Osteocyte (in vitro differentiated cells): ENCODE measurements at places on chromosomes 7 and 10. TPM values are rescaled to one million over a fixed set of nuclear protein-coding genes. Genes with fewer than 3 reads are reported as not detected.

Gene HOXA9
- total RNA-seq, result not detected in 2 replicates

Gene ARHGAP21
- total RNA-seq, result 160 and 170 TPM in 2 replicates

Gene EBF3
- 0.59 and 0.63 TPM in 2 replicates for total RNA-seq

Gene EDRF1
- 21.6 and 23.2 TPM in 2 replicates for total RNA-seq

Gene LBX1
- not detected in 2 replicates for total RNA-seq

Gene CPA2
- total RNA-seq, result not detected in 2 replicates

Gene ZNF655
- total RNA-seq, result 62.8 and 64.2 TPM in 2 replicates

Gene AKR1C4
- total RNA-seq, result not detected in 2 replicates

- H3K4me3 ChIP-seq, result no peak overlapping the region
- H3K36me3 ChIP-seq, result no peaks in the 10 kb centered on the region
- no peak overlapping the region for H3K27ac ChIP-seq
- DNase-seq, result no peak
These were observed 5.0 kb upstream of the TASOR2 start for GRCh38 chr10:5679606-5680005.

GRCh38 chr7:13188236-13188805, 500.9 kb downstream of the ARL4A start:
- no peak overlapping the region for H3K4me3 ChIP-seq
- no peak for DNase-seq

- no peak overlapping the region for H3K4me3 ChIP-seq
- DNase-seq, result no peak
- H3K36me3 ChIP-seq, result no peaks in the 10 kb centered on the region
- no peaks in the 10 kb centered on the region for H3K4me1 ChIP-seq
These were observed 1177.4 kb downstream of the SORCS1 start for GRCh38 chr10:105986912-105987635.

DNA sequence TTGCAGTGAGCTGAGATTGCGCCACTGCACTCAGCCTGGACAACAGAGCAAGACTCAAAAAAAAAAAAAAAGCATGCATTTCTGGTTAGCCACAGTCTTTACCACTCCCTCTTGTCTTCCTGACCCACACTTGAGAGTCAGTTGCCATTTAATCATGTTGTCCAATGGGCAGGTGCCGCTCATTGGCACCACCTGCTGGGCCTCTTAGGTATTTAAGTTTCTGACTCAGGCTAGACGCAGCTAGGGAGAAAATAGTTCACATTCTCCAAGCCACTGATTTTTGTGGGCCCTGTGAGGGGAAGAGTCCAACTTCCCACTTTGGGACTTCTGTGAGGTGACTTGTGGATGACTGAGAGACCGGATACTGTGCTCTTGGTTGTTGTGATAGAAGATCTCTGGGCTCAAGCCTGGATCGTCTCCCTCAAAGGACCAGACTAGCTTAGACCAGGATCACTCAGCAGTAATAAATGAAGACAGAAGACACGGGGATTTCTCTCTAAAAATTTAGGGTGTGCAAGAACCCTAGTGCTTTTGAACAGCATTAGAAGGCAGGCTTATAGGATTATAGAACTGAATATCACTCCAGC, 26.8 kb upstream of the SORCS3 start:
- no peaks in the 10 kb centered on the region for H3K27me3 ChIP-seq
- no peaks in the 10 kb centered on the region for H3K36me3 ChIP-seq
- H3K4me1 ChIP-seq, result no peaks in the 10 kb centered on the region
- no peak overlapping the region for H3K4me3 ChIP-seq
- no peak overlapping the region for H3K27ac ChIP-seq

DNA sequence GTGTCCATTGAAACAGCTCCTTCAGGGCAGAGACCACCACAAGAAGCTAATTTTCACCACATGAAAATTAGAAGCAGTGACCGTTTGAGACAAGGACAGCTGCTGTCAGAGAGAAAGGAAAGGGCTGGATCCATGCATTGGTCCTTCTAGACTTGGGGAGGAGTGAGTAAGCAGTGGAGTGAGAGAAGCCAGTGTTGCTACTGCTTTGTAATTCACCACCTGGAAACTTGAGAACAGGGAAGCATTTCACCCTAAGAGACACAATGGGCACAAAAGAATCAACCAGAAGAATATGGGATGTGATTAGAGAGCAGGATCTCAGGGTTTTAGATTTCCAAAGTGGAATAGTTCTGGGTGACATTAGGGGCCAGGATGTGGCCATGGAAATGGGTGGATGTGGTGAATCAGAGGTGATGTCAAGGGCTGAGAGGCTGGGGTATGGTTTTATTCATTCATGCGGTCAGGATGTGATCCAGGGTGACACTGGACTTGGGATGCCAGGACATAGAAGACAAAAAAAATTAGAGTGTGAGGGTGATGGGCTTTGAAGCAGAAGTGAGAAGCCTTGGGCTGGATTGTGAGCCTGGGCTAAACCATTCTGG, 61.6 kb downstream of the DENND11 start:
- H3K27ac ChIP-seq, result no peak overlapping the region
- H3K4me3 ChIP-seq, result no peak overlapping the region
- H3K4me1 ChIP-seq, result no peaks in the 10 kb centered on the region
- no peak for DNase-seq
- H3K36me3 ChIP-seq, result peaks cover 15% of the 10 kb centered on the region

- peaks cover 5% of the 10 kb centered on the region for H3K4me1 ChIP-seq
- H3K4me3 ChIP-seq, result no peak overlapping the region
- no peak overlapping the region for H3K27ac ChIP-seq
- no peak for DNase-seq
These were observed 47.5 kb upstream of the EN2 start for GRCh38 chr7:155410431-155410830.

- no peak for DNase-seq
- H3K27me3 ChIP-seq, result peaks cover 2% of the 10 kb centered on the region
- H3K27ac ChIP-seq, result no peak overlapping the region
- peaks cover 4% of the 10 kb centered on the region for H3K4me1 ChIP-seq
- H3K4me3 ChIP-seq, result no peak overlapping the region
These were observed 41.4 kb downstream of the LRRC20 start for GRCh38 chr10:70341016-70341415.

DNA sequence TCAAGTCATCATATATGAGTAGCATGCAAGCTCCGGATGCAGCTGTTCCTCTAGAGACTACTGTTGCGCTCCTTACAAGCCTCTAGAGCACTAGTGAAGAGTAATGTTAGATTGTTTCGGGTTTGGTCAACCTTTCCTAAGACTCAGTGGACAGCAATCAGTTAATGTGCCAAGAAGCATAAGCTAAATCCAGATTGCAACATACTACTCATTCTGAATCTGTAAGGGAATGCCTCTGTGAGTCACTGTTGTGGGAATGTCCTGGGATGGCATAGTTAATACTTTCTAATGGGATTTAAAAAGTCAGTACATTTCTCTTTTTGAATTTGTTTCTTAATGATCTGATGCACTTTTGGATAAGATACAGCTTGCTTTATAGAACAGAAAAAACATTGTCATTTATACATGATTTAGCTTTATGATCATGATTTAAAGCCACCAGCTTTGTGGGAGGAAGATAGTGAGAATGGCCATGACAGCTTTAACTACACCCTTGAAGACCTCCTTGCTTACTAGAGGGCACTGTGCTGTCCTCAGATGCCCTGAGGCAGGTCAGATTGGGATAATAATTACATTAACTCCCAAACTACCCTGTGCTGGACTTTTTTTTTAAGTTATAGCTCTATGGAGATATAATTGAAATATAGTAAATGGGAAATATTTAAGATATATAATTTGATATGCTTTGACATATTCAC, 138.4 kb downstream of the SDK1 start:
- no peak for DNase-seq
- peak overlapping the region; percentile 81 for H3K27ac ChIP-seq
- H3K36me3 ChIP-seq, result no peaks in the 10 kb centered on the region

- H3K27me3 ChIP-seq, result no peaks in the 10 kb centered on the region
- H3K36me3 ChIP-seq, result no peaks in the 10 kb centered on the region
- H3K4me3 ChIP-seq, result peak overlapping the region; percentile 91
These were observed 815 bp downstream of the CCSER2 start for GRCh38 chr10:84329196-84329611.

GRCh38 chr7:75660566-75661215, 78.0 kb downstream of the HIP1 start:
- H3K4me3 ChIP-seq, result no peak overlapping the region
- H3K36me3 ChIP-seq, result no peaks in the 10 kb centered on the region
- H3K27me3 ChIP-seq, result no peaks in the 10 kb centered on the region

DNA sequence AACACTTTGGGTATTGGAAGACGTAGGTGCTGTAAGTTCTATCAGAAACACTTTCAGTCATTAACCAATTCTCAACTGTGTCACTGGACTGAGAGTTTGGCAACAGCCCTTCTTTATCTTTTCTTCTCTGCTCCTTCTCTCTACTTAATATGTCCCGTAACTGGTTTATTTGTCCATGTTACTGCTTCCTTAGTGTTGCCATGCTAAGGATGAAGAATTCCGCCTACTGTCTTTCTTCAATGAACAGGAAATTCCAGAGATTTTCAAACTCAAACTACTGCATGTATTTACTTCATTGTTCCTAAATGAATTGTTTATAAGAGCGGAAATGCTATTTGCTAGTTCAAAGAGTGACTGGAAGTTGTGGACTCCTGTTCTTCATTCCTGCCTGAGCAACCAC, 143.7 kb downstream of the TAX1BP1 start:
- no peak for DNase-seq
- no peak overlapping the region for H3K27ac ChIP-seq
- H3K4me3 ChIP-seq, result no peak overlapping the region
- peaks cover 16% of the 10 kb centered on the region for H3K4me1 ChIP-seq

DNA sequence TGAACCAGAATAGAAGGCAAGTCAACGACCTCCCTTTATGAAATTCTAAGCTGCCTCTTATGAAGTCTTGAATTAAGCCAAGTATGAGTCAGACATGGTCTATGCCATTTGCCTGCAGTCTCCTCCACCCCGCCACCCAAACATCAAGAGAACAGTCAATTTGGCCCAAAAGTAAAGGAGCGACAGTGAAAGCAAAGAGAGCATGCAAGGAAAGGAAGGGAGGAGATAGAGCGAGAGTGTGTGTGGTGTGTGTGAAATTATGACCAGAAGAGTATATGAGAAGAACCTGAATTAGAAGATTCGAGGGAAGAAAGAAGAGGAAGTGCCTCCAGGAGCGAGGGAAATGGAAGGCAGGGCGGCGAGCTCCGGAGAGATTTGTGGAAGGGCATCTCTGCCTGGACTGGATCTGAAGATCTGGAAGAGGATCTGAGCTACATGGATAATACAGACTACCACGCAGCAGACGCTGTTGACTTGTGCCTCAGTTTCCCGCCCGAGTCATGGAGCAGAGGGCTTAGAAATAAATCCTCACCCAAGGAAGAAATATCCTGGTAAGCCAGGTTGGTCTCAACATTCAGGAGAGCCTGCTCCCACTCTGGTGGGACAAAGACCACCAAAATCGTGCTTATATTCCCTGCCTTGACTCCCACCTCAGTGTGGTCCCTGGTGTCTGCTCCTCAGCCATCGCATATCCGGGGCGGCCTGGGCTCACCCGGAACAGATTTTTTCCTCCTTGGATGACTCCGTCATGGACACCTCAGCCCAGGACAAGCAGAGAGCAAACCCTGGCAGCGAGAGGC, 459 bp downstream of the ZDHHC6 start:
- no peak for DNase-seq
- H3K36me3 ChIP-seq, result peaks cover 8% of the 10 kb centered on the region
- no peaks in the 10 kb centered on the region for H3K27me3 ChIP-seq
- H3K4me1 ChIP-seq, result peaks cover 29% of the 10 kb centered on the region
- H3K27ac ChIP-seq, result peak overlapping the region; percentile 97

GRCh38 chr10:84337199-84337598, 8.8 kb downstream of the CCSER2 start:
- H3K27ac ChIP-seq, result no peak overlapping the region
- H3K4me1 ChIP-seq, result peaks cover 19% of the 10 kb centered on the region
- no peak for DNase-seq
- peaks cover 4% of the 10 kb centered on the region for H3K36me3 ChIP-seq

- H3K36me3 ChIP-seq, result peaks cover 6% of the 10 kb centered on the region
- no peaks in the 10 kb centered on the region for H3K27me3 ChIP-seq
- H3K4me1 ChIP-seq, result peaks cover 42% of the 10 kb centered on the region
- peak overlapping the region; percentile 97 for H3K27ac ChIP-seq
These were observed 550 bp upstream of the CALU start for GRCh38 chr7:128738570-128739047.

GRCh38 chr7:92991190-92991589, 126.6 kb downstream of the SAMD9 start:
- no peak overlapping the region for H3K4me3 ChIP-seq
- no peaks in the 10 kb centered on the region for H3K27me3 ChIP-seq
- no peaks in the 10 kb centered on the region for H3K36me3 ChIP-seq
- H3K27ac ChIP-seq, result no peak overlapping the region
- no peak for DNase-seq
- peaks cover 20% of the 10 kb centered on the region for H3K4me1 ChIP-seq

GRCh38 chr10:76088980-76089379, 657.6 kb downstream of the LRMDA start:
- DNase-seq, result no peak
- H3K27me3 ChIP-seq, result peaks cover 27% of the 10 kb centered on the region

GRCh38 chr10:68371604-68372003, 35.5 kb downstream of the RUFY2 start:
- H3K4me1 ChIP-seq, result peaks cover 2% of the 10 kb centered on the region
- H3K4me3 ChIP-seq, result no peak overlapping the region
- H3K27ac ChIP-seq, result no peak overlapping the region
- DNase-seq, result no peak
- H3K27me3 ChIP-seq, result no peaks in the 10 kb centered on the region

GRCh38 chr7:40859965-40860543, 725.2 kb downstream of the SUGCT start:
- H3K27ac ChIP-seq, result no peak overlapping the region
- no peak for DNase-seq
- H3K4me3 ChIP-seq, result no peak overlapping the region
- H3K27me3 ChIP-seq, result no peaks in the 10 kb centered on the region
- peaks cover 4% of the 10 kb centered on the region for H3K36me3 ChIP-seq
- H3K4me1 ChIP-seq, result no peaks in the 10 kb centered on the region

DNA sequence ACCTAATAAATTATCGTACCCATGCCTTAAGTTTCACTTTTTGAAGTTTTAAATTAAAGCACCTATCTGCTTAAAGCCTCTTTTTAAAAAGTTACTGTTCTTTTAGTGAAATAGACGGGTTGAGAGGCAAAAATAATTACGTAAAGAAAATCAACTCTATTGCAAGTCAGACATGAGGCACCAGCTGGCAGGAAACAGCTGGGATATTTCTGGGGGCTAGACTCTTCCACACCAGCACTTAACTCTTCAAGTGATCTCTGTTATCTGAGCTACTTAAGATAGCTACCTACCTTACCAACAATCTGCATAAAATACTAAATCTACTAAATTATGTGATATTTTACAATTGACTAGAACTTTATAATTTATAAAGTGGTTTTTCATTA, 35.8 kb downstream of the GBF1 start:
- H3K27ac ChIP-seq, result peak overlapping the region; percentile 91
- peaks cover 23% of the 10 kb centered on the region for H3K4me1 ChIP-seq
- peaks cover 6% of the 10 kb centered on the region for H3K36me3 ChIP-seq
- H3K27me3 ChIP-seq, result no peaks in the 10 kb centered on the region
- peak; percentile 7 for DNase-seq
